Amniotic stem cell (primary cell): ENCODE measurements at places on chromosomes 6 and 20.

DNA sequence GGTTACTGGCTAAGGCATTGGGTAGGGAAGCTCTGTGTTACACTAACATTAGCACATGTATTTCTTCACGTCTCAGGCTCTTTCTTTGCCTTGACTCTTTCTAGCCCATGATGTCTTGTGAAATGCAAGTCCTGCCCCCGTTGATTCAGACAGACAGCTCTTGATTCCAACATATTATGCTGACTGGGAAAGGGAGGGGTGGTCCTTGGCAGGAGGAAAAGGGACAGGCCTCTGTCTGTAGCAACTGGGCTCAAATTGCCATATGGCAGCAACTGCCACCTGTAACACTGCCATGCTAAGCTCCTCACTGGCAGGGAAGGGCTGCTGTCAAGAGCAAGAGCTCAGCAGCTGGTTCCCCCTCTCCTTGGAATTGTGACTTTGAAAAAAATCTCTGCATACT lies 5.7 kb upstream of the KCNK15 start:
- no peak for DNase-seq

DNA sequence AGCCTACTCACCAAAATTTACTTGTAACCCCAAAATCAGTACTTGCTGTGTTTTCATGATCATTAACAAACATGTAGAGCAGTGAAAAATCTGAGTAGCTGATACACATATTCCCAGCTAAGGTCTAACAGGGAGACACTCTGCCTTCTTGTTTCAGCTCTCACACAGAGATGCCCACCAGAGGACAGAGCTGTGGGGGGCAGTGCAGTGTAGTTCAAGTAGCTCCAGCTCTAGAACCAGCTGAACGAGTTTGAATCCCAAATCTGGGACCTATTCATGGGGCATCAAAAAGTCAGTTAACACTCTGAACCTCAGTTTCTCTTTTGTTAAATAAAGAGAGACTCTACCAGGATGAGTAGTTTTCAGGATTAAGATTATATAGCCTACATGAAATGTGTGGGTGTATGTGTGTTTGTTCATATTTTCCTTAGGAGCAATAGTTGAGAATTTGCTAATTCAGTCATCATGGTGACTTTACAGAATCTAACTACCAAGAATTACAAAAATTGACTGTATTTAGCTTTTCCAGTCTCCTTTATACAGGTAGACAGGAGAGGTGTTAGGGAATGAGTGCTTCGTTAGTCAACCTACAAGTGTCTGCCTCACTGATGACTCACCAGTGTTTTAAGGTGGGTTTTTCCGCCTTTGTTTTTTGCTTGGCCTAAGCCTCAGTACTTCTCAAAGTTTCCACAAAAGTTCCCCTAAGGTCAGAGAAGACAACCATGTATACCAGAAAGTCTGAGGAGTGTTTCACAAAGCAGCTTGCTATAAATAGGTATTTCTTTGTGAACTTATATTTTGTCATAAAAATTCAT lies 164.0 kb upstream of the RUNX2 start:
- no peak for DNase-seq

GRCh38 chr20:635893-636338 lies 17.1 kb downstream of the SRXN1 start:
- no peak for DNase-seq

DNA sequence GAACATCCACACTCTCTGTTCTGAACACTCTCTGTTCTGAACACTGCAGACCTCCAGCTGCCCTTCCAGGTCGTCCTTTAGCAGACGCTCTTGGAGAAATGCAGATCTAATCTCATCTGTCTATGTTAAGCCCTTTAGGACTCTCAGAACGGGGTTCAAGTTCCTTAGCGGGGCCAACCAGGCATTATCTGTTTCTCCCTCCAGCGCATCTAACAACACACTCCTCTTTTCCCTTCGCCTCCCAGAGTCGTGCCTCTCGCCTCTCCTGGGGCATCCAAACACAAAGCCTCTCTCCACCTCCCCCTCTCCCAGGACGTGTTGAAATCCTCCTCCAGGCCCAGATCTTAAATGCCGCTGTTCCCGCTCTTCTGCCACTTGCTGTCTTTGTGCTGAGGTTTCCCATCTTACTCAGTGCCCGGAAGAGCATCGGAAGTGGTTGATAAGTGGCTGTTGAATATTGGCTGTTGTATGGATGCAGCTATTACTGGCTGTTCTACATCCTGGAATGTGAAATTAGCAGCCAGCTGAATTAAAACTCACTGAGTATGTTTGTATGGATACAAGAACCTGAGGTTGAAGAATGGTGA lies 108.4 kb upstream of the GGTLC1 start:
- no peak for DNase-seq

DNA sequence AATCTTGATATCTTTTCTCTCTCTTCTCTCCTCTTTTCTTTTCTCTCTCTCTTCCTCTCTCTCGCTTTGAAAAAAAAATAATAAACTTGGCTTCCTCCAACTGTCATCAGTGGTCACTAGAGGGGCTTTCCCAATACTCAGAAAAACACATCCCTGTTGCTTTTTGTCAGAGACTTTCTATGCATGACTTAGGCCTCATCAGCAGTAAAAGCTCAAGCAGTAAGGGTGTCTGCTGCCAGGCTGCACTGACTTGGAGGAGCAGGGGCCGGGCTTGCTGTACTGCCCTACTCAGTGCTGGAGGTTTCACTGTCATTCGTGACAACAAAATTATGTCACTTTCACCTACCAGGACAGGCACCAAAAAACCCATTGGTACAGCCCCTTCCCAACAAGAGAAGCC lies 272.0 kb downstream of the ADGB start:
- no peak for DNase-seq

GRCh38 chr6:72588155-72588554 lies 33.7 kb upstream of the KCNQ5 start:
- DNase-seq: no peak

GRCh38 chr6:75402296-75402695 lies 91.3 kb downstream of the FILIP1 start:
- peak; percentile 55 for DNase-seq

- no peak for DNase-seq
These were observed 30.6 kb downstream of the SPINT4 start for GRCh38 chr20:45752746-45753145.

GRCh38 chr6:37190159-37190535 lies 20.2 kb downstream of the PIM1 start:
- DNase-seq: no peak

DNA sequence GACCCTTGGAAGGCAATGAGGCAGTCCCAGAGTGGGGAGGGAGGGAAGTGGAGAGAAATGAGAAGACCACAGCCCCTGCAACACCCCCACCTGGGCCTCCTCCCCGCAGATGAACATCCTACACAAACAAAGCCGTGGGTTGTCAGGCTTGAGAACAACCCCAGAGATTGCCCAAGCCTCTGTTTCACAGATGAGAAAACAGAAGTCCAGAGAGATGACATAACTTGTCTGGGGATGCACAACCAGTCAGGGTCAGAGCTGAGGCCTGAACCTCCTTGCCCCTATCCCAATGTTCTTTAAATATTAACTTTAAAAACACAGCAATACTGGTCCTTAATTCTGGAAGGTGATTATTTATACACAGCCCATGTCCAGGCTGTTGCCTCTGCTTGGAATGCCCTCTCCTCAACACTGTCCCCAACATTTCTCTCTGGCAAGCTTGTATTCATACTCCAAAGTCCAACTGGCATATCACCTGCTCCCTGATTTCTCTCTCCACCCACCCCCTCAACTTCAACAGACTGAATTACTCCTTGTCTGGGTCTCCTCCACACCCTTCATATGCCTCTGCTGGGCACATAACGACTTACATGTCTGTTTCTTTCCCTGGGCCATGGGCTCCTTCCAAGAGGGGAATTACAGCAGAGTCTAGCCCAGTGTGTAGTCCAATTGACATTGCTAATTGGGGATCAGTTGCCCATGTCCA lies 135.5 kb upstream of the LRFN2 start:
- no peak for DNase-seq

- DNase-seq: no peak
These were observed at the start of gene WFDC6 for GRCh38 chr20:45539382-45539781. Gene WFDC6 (minus strand): TSS chr20:45539482. CDS start chr20:45539407, 75 bp downstream.

DNA sequence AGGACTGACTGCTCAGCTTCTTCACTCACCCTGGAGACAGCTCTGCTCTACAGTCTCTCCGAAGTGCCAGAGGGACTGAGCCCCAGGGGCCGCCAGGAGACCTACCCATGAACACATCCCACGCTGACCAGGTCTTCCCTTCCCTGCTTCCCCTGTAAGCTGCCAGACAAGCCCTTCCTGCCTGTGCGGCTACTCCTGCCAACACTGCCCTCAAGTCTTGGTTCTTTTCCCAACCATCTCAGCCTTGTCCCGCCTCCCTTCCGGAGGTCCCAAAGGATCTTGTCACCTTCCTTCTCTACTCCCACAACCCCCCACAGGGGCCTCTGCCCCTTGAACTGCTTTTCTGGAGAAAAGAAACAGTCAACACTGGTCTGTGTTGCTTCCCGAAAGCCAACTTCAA lies 15.0 kb downstream of the CPNE5 start:
- no peak for DNase-seq

DNA sequence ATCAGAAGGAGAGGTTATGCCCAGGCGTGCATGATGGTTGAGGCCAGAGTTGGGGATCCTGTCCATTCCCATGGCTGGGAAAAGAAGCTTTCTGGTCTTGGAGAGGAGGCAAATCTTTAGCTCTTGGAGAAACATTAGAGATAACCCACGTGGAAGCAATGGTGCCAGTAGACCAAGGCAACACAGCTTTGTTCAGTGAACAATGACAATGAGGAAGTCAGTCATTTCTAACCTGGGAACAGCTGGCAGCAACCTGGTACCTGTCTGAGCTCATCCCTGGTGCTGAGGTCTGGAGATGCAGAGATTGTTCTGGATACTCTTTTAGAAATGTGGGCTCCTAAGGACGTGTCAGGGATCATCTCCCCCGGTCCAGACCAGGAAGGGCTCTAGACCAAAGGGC lies 76.7 kb upstream of the PAX1 start:
- no peak for DNase-seq

GRCh38 chr6:166046982-166047381 lies 120.7 kb downstream of the TBXT start:
- DNase-seq: no peak

- no peak for DNase-seq
These were observed 535 bp downstream of the VSTM2L start for GRCh38 chr20:37903317-37904007.

DNA sequence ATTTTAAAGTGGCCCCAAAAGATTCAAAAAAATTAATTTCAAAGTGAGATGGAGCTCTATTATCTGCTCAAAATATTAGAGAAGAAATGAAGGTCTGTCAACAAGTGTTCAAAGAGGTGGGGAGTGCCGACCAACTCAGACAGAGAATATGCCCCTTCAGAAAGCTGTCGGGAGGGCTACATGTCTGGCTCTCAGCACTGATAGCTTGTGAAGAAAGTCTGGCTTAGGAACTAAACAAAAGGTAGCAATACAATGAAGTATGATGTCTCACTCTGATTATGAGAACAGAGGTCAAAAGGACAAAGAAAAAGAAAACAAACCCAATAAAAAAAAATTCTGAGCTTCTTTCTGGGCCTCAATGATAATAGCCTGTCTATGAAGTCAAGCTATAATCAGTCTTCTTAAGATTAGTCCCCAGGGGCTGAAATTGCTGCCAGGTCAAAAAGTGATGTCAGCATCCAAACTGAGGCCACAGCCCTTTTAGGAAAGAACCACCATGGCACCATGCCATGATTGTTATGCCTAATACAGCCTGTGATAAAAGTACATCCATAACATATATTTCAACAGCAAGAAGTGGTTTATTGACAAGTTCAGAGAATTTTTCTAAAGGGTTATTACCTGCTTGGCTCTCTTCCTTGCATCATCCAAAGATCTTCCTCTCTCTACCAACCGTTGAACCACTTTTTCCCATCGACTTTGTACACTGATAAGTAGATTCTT lies 150.9 kb downstream of the DST start:
- DNase-seq: no peak

- no peak for DNase-seq
These were observed 18.6 kb upstream of the FAM135A start for GRCh38 chr6:70394518-70395300.

GRCh38 chr6:112459758-112460304 lies 112.7 kb downstream of the RFPL4B start:
- no peak for DNase-seq

- DNase-seq: peak; percentile 18
These were observed 35.9 kb downstream of the PLCG1 start for GRCh38 chr20:41173161-41173721.

- DNase-seq: no peak
These were observed 187.5 kb upstream of the PMEPA1 start for GRCh38 chr20:57897156-57897874.

GRCh38 chr20:53453076-53453475 lies 140.6 kb downstream of the ZNF217 start:
- DNase-seq: no peak

DNA sequence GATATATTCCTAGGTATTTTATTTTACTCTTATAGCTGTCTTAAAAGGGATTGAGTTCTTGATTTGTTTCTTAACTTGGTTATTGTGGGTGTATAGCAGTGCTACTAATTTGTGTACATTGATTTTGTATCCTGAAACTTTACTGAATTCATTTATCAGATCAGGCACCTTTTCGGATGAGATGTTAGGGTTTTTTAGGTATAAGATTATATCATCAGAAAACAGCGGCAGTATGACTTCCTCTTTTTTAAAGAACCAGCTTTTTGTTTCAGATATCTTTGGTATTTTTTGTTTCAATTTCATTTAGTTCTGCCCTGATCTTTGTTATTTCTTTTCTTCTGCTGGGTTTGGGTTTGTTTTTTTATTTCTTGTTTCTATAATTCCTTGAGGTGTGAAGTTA lies 382.4 kb upstream of the ADGRB3 start:
- DNase-seq: no peak

GRCh38 chr20:31522731-31523130 lies 8.5 kb downstream of the HM13 start:
- no peak for DNase-seq

DNA sequence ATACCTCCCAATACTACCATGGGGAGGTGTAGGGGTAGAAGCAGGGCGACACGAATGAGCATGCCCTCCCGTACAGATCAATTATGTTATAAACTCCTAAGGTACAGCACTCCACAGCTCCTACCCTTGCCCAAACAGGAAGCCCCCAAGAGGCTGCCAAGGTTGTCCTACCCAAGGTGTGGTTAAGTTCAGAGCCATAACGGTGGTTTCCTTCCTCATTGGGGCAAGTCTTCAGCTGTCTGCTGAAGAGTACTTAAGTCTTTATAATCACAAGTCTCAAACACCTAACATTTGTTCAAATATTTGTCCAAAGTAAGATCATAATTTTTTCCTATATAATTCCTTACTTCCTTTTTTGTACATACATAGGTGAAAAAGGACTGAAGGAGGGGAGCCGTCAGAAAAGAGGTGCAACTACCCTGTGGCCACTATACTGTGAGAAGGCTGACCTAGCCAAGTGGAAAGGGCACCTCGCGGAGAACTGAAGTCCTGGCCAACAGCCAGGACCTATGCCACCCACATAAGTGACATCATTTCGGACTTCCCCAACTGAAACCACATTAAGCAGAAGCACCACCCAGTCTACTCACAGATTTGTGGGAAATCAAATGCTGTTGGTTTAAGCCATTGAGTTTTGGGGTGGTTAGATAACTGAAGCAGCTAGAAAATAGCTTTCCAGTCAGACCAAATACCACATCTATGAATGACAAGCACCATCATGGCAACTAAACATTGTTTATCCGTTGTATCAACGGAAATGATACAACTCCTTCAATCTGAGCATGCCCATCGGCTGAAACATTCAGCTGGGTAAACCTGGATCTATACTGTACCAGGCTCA lies 2.9 kb upstream of the RAB22A start:
- no peak for DNase-seq

GRCh38 chr6:147941143-147941542 lies 401.5 kb upstream of the SASH1 start:
- no peak for DNase-seq
